ENCODE measurements at places on chromosomes 7 and 10. TPM values are rescaled to one million over a fixed set of nuclear protein-coding genes. Genes with fewer than 3 reads are reported as not detected.

DNA sequence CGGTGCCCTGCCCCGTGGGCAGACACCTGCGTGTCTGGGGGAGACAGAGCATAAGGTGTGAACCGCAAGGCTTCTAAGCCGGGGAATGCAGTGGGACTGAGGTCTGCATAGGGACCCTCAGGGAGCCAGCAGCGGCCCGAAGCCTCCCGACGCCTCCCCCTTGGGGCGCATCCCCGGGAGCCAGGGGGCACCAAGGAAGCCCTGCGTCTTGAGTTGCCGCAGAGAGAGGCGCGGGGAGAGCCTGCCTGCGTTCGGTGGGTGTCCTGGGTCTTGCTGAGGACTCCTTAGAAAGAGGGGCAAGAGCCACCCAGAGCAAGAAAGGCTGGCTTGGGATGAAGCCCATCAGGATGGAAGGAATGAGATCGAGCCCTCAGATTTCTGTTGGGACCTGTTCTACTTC, 18.2 kb upstream of the UNCX start:
- DNase-seq = no peak

GRCh38 chr10:66627156-66627555, 298.7 kb upstream of the LRRTM3 start:
- no peak for DNase-seq

GRCh38 chr7:33221390-33221789, 92.0 kb downstream of the BBS9 start:
- DNase-seq = no peak

The IL6 gene
- not detected for total RNA-seq

The HTR5A gene
- total RNA-seq = not detected

All from activated T-helper 2 cell treated with anti-CD3 and anti-CD28 coated beads, Interferon-gamma antibody, Interleukin-2, Interleukin-4, amounts not matched to agents 10 μg/mL and 5 μg/mL and 100 μg/mL, durations not matched to agents 14 hours and 24 hours and 36 hours (primary cell).